ENCODE measurements at places on chromosomes 7 and 10.

DNA sequence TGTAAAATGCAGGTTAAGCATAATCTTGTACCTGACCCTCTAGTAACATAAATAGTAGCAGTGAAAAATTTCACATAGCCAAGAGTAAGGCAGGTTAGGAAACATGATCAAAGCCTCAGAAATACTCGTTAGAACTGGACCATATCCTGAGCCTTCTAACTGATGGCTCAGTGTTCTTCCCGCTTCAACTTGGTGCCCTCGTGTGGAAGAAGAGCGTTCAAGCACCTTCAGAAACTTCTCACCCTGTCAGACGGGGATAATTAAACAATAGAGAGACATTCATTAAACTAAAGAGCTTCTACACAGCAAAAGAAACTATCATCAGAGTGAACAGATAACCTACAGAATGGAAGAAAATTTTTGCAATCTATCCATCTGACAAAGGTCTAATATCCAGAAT lies 124.5 kb downstream of the MYOF start:
- DNase-seq = no peak

- no peak for DNase-seq
These were observed 64.0 kb downstream of the MAD1L1 start for GRCh38 chr7:2168615-2169311.

- no peak for DNase-seq
These were observed 25.5 kb upstream of the TSPAN33 start for GRCh38 chr7:129118976-129119375.

DNA sequence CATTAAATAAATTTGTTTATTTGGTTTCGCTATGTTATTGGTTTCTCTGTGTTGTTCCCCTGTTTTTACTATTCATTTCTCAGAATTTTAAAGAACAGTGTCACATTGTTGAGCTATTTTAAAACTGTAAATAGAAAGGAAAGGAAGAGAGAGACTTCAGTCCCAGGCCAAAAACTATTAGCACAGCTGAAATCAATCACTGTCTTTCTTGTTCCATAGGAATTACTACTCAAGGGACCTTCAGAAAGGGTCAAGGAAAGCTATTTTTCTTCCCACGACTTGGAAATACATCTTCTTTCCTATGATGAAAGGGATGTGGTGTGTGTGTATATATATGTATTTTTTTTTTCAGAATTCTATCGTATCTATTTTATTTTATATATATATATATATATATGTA lies 29.0 kb upstream of the GNAT3 start:
- DNase-seq = no peak

DNA sequence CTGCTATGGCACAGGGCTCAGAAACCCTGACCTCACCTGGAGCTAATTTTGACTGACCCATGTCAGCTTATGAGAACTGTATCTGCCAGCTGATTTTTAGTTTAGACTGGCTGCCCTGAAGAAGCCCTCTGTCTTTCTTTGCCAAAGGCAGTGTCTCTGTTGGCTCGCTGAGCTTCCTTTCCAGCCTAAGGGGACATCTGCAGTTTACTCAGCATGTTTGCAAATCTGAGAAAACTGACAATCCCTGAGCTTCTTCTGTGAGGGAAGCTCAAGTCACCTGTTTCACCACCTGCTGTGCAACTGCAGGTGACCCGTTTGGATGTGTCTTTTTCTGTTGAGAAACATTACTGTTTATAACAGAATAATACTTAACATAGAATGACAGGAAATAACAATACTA lies 46.0 kb downstream of the PRKAR2B start:
- no peak for DNase-seq

DNA sequence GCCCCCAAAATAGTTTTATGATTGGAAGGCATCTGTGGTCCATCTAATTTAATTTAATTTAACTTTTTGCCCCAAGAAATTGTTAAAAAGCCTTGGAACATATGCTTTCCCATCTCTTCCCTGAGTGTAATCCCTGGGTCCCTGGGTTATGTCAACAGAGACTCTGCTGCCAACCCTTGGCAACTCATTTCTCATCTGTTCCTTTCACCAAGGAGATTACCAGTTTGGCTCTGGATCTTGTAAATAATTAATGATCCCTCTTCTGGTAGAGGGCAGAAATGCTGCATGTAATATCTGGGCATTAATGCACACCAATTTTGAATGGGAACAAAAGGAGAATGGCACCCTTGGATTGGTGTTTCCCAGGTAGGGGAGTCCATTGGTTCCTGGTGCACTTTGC lies 514.2 kb downstream of the CCSER2 start:
- DNase-seq = no peak

DNA sequence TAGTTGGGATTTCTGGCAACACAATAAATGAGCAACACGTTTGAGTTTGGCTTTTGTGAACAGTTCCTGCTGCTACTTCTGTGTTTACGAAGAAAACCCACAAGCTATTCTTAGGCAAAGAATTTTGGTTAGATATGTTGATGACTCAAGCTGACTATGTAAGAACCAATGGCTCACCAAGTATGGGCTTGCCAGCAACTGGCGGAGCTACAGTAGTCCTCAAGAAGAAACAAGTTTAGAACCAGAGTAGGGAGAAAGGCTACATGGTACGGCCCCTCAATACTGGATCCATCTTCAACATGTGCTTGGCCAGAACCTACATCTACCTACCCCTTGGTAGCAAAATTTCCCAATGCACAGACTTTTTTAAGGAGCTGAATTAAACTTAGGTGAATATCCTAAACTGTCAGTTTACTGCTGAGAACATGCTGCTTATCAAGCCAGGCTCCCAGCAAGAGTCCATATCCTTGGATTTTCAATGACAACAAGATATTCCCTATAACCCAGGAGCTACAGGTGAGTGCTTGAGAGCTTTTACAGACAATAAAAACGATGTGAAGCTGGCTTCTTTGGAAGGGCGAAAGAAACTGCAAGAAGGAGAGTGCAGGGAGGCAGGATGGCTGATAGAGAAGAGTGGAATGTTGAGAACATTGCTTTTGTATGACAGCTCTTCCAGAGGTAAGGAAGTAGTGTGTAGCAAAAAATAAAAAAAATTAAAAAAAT lies 74.3 kb upstream of the ASAH2 start:
- peak; percentile 82 for DNase-seq

GRCh38 chr7:92684274-92684673 lies 94.1 kb upstream of the FAM133B start:
- no peak for DNase-seq

- peak; percentile 9 for DNase-seq
These were observed 88.4 kb downstream of the DIP2C start for GRCh38 chr10:600876-601659.

- DNase-seq = no peak
These were observed 115.5 kb downstream of the FAM53B start for GRCh38 chr10:124628676-124629021.

DNA sequence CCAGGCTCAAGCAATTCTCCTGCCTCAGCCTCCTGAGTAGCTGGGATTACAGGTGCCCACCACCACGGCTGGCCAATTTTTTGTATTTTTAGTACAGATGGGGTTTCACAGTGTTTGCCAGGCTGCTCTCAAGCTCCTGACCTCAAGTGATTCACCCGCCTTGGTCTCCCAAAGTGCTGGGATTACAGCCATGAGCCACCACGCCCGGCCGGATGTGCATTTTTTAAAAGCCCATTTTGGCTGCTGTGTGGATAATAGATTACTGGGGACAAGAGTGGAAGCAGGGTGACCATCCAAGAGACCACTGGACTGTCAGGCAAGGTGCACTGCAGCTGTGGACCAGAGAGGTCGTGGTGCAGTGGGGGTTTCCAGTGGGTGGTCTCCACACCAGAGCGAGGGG lies 21.4 kb downstream of the HKDC1 start:
- peak; percentile 73 for DNase-seq

DNA sequence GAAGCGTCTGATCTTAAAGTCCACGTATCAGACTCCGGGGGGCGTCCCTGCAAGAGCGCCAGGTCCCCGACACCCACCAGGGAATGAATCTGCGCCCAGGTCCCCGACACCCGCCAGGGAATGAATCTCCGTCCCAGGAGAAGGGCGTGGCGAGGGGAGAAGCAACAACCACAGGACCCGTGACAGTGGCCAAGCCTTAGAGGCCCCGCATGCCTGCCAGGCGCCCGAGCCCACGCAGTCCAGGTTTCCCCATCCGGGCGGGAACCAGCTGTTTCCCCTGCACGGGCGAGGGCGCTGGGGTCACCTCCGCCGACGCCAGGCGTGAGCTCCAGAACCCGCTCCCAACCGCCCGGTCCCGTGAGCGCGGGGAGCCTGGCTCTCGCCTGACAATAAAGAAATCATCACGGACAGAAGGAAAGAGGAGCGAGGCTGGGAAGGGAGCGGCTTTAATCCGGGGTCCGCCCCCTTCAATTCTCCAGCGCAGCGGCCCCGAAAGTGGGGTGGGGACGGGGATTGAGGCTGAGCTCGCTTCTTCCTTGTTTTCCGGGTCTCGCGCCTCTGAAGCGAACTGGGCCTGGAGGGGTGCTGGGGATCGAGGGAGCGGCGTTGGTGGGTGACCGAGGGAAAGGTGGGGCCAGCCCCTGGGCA lies 29.0 kb upstream of the BMS1 start:
- DNase-seq = peak; percentile 18

DNA sequence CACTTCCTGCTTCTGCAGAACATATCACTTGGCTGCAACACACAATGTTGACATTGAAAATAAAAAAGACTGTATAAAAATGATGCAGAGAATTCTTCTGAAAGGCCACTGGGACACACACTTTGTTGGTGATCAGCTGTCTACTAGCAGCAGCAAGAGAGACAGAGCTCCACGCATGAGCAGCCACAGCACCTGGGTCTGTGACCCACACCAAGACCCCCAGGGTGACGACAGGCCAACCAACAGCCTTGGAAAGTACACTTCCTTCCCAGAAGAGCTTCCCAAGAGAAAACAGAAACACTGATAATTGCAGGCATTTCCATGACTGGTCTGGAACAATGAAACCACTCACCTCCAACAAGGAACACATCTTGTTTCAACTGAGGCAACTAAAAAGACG lies 239.0 kb downstream of the DIP2C start:
- DNase-seq = no peak

GRCh38 chr7:100874577-100875355 lies at the start of gene SRRT:
SRRT (plus strand) TSS chr7:100875103; CDS start chr7:100875591, 488 bp downstream.
- DNase-seq = peak; percentile 100

- DNase-seq = no peak
These were observed 14.2 kb downstream of the AHR start for GRCh38 chr7:17312641-17313040.

- no peak for DNase-seq
These were observed 33.3 kb downstream of the DNAJB12 start for GRCh38 chr10:72321248-72322029.

- DNase-seq = no peak
These were observed 41.5 kb upstream of the GATA3 start for GRCh38 chr10:8013006-8013405.

- DNase-seq = no peak
These were observed 15.7 kb downstream of the DNAJB6 start for GRCh38 chr7:157352516-157352915.

GRCh38 chr7:80464211-80464610 lies 47.7 kb downstream of the GNAT3 start:
- DNase-seq = no peak

DNA sequence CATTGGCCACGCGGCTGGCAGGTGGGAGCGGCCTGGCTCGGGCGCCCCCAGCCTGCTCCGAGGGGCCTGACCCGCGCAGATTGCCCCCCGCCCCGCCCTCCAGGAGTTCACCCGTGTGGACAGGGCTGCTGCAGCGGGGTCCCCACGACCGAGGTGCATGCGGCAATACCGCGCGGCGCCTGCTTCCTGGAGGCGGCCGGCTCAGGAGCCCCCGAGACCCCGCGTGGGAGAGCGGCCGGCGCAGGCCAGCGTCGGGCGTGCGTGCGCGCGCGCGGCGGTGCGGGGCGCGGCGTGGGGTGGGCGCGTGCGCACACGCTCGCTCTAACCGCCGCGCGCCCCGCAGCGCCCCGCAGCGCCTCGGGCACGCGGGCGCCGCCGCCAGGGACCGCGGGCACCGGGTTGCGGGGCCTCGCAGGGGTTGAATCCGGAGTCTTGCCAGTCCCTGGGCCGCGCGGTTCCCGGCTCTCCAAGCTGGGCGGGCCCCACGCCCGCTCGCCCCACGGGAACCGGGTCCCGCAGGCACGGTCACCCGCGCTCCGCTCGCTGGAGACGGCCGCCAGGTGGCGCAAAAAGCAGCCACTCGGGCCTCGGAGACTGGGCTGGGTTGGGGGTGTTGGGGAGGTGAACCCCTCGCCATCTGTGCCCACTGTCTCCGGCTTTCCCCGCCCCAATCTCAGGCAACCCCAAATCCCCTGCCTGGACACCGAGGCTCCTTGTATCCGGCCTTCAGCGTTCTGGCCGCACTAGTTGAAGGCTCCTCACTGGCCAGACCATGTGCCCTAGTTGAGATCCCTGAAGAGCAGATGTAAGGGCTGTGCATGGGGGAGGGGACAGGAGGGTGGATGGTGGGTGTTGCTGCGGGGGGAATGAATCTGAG lies 1.3 kb upstream of the ACHE start:
- peak; percentile 49 for DNase-seq

- no peak for DNase-seq
These were observed 53.7 kb upstream of the MTPN start for GRCh38 chr7:136030867-136031318.

DNA sequence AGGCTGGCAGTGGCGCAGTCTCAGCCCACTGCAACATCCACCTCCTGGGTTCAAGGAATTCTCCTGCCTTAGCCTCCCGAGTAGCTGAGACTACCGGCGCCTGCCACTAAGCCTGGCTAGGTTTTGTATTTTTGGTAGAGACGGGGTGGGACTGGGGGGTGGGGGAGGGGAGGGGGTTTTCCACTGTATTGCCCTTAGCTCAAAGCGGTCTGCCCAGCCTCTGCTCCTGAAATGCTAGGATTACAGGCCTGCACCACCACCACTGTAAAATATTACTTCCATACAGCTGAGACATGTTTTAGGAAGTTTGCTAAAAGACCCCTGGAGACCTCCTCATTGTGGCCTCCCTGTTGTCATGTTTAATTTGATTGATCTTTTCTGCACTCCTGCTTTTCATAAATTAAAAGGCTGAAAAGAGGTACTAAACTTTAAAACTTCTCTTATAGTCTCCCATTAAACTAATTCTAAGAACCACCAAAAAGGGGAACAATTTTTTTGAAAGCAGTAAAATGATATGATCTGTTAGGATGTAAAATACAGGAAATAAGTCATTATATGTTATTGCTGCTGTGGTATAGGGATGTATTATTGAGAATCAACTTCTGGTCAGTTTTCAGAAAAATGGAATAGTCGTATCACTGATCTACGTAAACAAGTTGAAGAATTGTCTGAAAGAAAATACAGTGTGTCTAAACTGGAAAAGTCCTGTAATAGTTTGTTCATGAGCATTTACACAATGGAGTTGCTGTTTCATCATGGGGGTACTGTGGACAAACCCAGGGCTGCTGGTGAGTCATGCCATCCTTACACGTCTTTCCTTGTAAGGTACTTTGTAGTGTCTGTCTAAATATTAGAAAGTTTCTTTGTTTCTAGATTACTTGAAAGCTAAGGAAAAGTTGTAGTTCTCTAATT lies 72.9 kb upstream of the TMEM248 start:
- peak; percentile 79 for DNase-seq

Measured in Daoy (cell line).